ENCODE measurements at places on chromosomes 4 and X.
A peak's percentile ranks its signal among the peaks of the same experiment; 100 is the strongest.

GRCh38 chr4:54318904-54319303 lies 89.8 kb downstream of the PDGFRA start:
- peak; percentile 14 for DNase-seq

- DNase-seq, result peak; percentile 20
These were observed 12.9 kb downstream of the DCK start for GRCh38 chr4:71006203-71006907.

DNA sequence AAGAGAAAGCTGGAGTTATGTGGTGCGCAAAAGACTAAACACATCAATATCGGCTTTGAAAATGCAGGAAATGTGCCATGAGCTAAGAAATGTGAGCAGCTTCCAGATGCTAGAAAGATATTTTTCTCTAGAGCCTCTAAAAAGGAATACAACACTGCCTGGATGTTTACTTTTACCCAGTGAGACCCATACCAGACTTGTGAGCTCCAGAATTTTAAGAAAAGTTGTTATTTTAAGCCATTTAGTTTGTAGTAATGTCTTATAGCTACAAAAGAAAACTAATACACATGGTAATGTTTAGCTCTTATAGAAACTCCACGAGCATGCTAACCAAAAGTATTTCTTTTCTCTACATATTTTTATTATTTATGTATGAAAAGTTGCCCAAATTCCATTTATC lies 1389.4 kb downstream of the C4orf33 start:
- DNase-seq, result no peak

DNA sequence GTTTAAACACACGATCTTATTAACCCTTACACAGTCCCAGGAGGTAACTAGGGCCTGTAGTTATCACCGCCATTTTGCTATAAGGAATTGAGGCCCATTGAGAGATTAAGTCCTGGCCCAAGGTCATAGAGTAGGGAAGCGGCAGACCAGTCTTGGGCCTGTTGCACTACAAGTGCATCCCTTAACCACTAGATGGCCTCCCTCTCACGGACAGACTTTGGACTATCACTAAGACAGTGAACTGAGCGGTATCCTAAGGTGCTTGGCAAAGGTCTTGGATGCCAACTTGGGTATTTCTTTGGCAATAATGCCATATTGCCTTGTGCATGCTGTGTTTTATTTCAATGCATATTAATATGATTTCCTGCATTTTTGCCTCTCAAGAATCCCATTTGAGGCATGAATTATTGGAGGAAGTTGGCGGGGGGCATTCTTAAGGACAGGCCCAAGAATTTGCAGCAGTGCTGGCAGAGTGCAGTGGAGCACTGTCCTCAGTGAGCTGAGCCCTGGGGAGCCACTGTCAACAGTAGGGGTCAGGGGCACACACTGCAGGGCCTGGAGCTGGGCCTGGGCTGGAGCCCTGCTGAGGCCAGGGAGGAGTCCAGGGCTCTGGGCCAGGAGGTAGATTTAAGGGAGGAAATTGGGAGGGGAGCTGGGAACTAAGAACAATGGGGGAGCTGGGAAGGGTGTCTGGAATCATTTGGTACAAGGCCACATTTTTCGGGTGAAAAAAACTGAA lies 147.4 kb downstream of the SMIM20 start:
- no peak for DNase-seq

DNA sequence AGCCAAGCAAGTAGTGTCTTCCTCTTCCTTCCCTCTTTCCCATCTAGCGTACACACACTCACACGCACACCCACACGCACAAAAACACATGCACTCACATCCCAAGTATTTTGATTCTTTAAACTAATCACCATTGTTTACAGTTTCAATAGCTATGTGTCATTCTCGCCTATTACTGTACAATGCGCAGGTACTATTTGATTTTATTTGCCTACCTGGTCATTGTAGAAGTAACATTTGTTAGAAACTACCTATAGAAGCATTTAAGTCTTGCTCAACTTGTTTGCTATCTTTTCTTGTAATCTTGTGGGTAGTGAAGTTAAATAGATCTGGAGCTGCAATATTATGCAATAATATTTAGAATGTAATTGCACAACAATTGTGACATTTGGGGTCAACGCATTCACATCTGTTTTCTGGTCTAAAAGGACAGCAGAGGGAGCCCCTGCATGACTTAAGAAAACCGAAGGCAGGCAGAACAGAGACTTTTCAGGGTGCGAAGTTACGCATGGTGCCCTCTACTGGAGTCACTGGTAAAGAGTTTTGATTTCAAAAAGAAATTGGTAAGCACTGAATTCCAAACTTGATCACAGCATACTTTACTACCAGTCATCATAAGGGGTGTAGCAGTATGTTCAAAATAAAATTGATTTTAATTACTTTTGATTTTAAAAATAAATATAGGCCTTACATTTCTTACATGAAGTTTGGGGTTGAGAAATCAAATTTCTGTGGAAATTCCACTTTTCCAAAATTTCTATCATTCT lies 503.3 kb upstream of the FAM241A start:
- no peak for DNase-seq

DNA sequence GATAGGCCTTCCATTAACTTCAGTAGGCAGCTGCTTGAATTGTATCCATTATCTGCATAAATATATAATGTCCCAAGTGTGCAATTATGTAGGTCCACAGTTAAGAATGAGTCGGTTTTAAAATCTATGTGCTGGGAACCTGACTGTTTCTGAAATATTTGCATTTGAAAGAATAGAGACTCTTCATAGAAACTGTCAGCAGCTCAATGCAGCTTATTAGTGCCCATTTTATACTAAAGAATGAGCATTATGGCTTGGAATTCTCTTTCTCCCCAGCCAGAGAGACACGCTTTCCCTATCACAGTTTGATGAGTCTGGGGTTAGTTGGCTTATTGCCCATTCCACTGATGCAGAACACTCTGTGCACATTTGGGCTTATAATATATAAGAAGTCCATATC lies 202.0 kb upstream of the PCDH7 start:
- DNase-seq, result no peak

DNA sequence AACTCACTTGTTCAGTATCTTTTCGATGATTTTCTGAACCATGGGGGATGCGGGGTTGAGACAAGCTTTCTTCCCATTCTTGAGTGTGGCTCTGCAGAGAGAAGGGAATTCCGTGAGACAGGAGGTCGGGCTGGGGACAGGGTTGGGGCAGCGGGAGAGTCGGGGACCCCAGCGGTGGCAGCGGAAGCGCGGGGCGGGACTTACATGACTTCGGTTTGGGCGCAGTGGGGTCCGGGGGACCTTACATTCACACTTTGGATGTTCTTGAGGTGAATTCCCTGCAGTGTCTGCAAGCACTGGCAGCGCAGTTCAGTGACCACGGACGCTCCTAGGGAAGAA lies 434 bp downstream of the CXCL3 start:
- no peak for DNase-seq

GRCh38 chr4:169675825-169676224 lies 55.4 kb downstream of the CLCN3 start:
- no peak for DNase-seq

DNA sequence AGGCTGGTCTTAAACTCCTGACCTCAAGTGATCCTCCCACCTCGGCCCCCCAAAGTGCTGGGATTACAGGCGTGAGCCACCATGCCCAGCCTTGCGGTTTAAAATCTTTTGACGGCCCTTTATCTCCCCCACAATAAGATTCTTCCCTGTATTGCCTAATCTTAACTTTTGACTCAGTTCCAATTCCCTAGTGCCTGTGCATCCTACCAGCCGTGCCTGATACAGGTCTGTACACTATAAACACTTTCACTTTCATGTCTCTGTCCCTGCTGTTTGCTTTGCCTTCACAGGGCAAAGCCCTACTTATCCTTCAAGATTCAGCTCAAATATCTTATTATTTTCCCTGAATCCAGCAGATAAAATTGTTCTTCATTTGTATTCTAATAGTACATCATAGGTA lies 74.6 kb downstream of the WDR44 start:
- no peak for DNase-seq

GRCh38 chr4:159376289-159376688 lies 273.4 kb downstream of the RAPGEF2 start:
- no peak for DNase-seq

- no peak for DNase-seq
These were observed 50.6 kb upstream of the ANKRD17 start for GRCh38 chr4:73309211-73309610.

GRCh38 chr4:22713841-22714240 lies 21.1 kb downstream of the GBA3 start:
- no peak for DNase-seq

Data from naive thymus-derived CD8-positive, alpha-beta T cell (primary cell).